ENCODE measurements at places on chromosomes 4 and X. TPM values are rescaled to one million over a fixed set of nuclear protein-coding genes. Genes with fewer than 3 reads are reported as not detected.

GRCh38 chr4:139824882-139825522 lies 159.4 kb downstream of the MGST2 start:
- DNase-seq, result no peak

The ARL13A gene
- total RNA-seq, result not detected

DNA sequence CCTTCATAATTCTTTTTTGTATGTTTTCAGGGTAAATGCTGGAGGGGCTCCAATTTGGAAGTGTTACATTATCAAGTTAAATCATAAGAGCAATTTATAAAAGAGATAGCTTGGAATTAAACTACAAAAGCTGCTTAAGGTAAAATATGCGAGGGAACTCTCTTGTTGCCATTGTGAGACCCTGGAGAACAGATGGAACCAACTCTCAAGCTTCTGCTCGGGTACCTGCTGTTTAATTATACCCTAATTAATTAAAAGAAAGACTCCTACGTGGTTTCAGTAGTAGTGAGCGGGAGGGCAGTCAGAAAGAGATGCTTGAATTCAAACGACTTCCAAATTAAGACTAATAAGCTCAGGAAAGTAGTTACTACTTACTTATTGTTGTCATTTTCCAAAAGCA lies 313.1 kb upstream of the TACR3 start:
- no peak for DNase-seq

DNA sequence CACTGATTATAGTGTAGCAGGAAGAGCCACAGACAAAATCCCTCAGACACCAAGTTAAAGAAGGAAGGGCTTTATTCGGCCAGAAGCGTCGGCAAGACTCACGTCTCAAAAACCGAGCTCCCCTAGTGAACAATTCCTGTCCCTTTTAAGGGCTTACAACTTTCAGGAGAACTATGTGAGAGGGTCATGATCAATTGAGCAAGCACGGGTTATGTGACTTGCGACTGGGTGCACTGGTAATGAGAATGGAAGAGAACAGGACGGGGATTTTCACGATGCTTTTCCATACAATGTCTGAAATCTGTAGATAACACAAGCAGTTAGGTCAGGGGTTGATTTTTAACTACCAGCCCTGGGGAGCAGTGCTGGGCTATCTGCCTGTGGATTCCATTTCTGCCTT lies 116.7 kb downstream of the MFAP3L start:
- no peak for DNase-seq

The PAK3 gene
- 0.38 TPM for total RNA-seq

The APLN gene
- total RNA-seq, result 0.41 TPM

DNA sequence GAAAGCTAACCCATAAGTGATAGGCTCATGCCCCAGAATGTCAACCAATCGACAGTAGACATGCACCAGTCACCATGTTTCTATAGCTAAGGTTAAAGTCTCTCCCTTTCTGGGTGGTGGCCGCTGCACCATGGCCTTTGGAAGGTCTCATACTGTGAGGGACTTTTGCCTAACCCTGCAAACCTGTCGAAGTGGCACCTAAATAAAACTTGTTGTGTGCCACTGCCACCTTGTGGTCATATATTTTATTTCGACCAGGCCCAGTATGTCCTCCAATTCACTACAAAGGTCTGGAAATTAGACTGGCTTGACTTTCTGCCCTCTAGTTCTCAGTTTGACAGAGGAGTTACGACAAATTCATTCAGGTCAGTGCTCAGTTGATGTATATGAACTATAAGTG lies 163.1 kb downstream of the SMARCA1 start:
- DNase-seq, result peak; percentile 65

DNA sequence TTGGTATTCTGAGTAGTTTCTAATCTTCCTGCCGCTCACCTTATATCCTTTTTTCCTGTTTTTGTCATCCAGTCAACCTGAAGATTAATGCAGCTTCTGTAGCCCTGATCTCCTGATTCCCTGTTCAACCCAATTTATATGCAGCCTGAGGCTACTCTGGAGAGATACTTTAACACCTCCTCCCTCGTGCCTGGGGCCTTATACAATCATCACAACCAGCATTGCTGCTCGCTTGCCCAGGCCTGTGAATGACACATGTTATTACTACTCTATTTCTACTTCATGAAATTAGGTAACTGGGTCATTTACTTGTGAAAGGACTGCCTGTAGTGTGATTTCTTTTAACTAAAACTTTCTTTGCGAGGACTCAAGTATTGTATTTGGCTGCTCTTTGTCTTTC lies 33.7 kb upstream of the WDR17 start:
- DNase-seq, result no peak

The NHSL2 gene
- total RNA-seq, result 4.8 TPM

DNA sequence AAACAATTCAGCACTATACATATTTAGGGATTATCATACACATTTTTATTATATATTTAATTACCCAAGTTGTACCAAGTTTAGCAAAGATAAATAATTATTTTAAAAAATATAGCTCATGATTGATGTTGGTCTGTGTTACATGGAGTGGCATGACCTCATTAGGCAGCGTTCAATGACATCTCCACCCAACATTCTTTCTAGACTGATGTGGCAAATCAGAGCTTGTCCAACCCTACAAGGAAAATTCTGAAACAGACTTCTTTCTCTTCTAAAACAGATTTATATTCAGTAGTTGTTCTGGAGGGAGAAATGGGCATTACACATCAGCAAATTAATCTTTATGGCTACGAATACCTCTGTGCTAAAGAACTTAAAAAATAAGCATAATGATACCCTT lies 189.7 kb downstream of the PDGFC start:
- no peak for DNase-seq

- no peak for DNase-seq
Measured at GRCh38 chrX:9416562-9417348, 48.1 kb upstream of the TBL1X start.

DNA sequence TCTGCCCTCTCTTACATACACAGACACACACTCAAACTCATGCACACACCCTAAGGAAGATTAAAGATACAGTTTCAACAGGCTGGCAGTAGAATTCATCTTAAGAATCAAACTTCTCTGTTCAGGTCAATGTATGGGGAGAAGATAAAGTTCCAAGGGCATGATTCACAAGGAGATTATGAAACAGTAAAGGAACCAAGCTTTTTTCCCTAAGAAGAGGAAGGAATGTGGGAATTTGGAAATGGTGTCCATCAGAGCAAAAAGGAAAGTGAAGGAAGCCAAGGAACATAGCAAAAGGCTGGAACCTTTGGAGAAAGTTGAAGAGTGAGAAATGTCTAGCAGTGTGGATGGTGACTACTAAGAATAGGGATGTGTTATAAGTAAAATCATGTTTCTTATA lies 191.0 kb upstream of the NPY2R start:
- no peak for DNase-seq

GRCh38 chr4:7540654-7541413 lies 106.1 kb upstream of the PSAPL1 start:
- no peak for DNase-seq

- no peak for DNase-seq
Measured at GRCh38 chrX:122464341-122464740, 719.7 kb upstream of the GRIA3 start.

DNA sequence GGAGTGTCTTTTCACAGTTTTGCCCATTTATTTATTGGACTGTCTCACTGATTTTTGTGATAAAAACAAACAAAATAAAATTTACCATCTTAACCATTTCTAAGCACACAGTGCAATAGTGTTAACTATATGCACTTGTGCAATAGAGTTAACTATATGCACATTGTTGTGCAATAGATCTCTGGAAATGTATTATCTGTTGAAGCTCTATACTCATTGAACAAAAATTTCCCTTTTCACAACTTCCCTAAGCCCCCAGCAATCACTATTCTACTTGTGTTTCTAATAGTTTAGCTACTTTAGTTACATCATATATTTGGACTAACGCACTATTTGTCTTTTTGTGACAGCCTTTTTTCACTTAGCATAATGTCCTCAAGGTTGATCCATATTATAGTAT lies 59.7 kb upstream of the BEX4 start:
- no peak for DNase-seq

GRCh38 chr4:72283357-72283756 lies 251.6 kb downstream of the NPFFR2 start:
- no peak for DNase-seq

The HPRT1 gene
- 19.6 TPM for total RNA-seq

DNA sequence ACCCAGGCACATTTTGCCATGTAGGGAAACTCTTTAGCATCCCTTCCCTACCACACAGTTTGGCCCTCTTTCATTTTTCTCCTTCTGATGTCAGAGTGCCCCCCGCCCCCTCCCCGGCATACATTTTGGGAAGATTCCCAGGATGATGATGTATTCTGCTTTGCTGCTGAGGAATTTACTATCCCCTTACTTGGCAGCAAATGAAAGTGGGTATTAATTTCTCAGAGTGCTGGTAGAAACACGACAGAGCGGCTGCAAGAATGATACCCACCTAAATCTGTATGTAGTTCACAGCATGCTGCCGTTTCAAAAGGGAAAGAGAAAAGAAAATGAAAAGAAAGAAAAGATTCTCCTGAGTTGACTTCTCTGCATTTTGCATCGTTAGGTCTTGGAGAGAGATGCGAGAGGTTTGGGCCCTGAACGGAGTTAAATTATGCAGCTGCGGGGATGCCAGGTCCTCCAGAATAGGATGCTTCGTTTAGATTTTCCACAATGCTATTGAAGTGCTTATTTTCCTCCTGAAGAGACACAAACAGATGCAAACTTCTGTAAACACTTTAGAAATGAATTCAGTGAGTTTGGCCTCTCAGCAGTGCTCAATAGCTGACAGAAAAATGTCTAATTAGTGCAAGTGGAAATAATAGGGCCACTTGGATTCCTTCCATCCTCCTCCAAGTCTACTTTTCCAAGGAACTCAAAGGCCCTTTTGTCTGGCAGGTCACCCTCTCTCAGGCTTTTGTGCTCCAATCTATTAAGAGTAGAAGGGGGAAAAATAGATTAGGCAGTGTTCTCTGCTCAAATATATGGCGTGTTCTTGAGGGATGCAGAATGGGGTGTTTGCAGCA lies 106.2 kb downstream of the ALPK1 start:
- no peak for DNase-seq

The GPRASP2 gene
- total RNA-seq, result 11.4 TPM

- DNase-seq, result no peak
Measured at GRCh38 chr4:1872870-1873269, 1.7 kb downstream of the NSD2 start.

DNA sequence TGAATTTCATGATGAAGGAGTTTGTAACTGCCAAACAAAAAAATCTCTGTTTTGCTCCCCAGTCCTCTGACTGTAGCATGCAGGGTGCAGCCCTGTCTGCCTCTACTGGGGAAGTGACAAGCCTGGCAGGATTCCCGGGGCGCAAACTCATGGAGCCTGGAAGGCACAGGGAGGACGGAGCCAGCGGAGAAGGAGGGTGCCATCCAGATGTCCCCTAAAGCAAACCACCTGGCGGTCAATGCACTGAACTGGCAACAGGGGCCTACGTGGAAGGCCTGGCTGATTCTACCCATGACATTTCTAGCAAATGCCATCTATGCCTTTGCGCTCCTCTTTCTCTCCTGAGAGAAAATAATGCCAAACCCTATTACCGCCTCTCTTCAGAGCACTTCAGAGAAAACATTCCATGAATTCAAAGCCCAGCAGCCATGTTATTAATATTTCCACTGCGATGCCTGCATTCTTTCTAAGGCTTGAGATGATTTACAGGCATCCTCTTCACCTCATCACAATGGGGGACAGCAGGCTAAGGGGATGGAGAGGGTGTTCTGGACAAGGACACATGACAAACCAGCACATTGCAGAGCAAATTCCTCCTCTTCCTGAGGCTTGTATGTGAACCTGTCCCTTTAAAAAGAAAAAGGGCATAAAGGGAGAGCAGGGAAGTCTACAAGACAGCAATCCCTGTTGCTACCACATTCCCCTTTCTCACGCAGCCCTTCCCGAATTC lies 329.3 kb upstream of the NOCT start:
- no peak for DNase-seq

The STPG2 gene
- total RNA-seq, result 0.17 TPM

The FAM47A gene
- total RNA-seq, result not detected

GRCh38 chr4:44150091-44150576 lies 298.5 kb downstream of the KCTD8 start:
- DNase-seq, result no peak
